ENCODE measurements at places on chromosomes 7 and 10. TPM values are rescaled to one million over a fixed set of nuclear protein-coding genes. Genes with fewer than 3 reads are reported as not detected.

- H3K4me3 ChIP-seq, result no peak overlapping the region
- H3K36me3 ChIP-seq, result no peaks in the 10 kb centered on the region
- DNase-seq, result peak; percentile 7
Measured at GRCh38 chr7:49791088-49791741, 17.8 kb downstream of the VWC2 start.

GRCh38 chr10:133394064-133394663 lies at the start of gene MTG1:
TSS of gene MTG1 (plus strand) at chr10:133394157. CDS start at chr10:133394221, 64 bp downstream.
- peaks cover 20% of the 10 kb centered on the region for H3K36me3 ChIP-seq
- peak within 1 kb of the TSS; percentile 90 for H3K4me3 ChIP-seq
- no peaks in the 10 kb centered on the region for H3K27me3 ChIP-seq
- peak within 1 kb of the TSS; percentile 95 for H3K27ac ChIP-seq
- no peaks in the 10 kb centered on the region for H3K4me1 ChIP-seq

DNA sequence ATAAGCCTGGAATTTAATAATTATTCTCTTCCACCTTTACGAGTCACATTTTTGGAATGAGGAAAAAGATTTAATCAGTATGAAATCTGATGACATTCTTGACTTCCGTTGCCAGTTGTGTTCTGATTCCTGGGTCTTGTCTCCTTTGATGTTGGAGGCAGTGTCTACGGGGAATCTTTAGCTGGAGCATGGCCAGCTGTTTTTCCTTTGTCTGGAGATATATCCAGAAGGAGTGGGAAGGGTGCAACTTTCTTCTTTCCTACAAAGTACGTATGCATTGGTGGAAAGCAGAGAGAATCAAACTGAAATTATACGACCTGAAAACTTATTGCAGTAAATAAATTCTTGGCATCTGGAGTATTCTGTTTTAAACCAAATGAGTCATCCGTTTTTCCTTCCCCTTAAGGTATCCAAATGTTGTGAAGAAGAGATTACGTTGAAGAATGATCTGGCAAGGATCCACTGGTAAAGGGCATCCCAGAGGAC lies 6.9 kb upstream of the GNG11 start:
- no peaks in the 10 kb centered on the region for H3K36me3 ChIP-seq
- H3K27ac ChIP-seq, result peak overlapping the region; percentile 68
- peaks cover 15% of the 10 kb centered on the region for H3K4me1 ChIP-seq
- DNase-seq, result peak; percentile 91

DNA sequence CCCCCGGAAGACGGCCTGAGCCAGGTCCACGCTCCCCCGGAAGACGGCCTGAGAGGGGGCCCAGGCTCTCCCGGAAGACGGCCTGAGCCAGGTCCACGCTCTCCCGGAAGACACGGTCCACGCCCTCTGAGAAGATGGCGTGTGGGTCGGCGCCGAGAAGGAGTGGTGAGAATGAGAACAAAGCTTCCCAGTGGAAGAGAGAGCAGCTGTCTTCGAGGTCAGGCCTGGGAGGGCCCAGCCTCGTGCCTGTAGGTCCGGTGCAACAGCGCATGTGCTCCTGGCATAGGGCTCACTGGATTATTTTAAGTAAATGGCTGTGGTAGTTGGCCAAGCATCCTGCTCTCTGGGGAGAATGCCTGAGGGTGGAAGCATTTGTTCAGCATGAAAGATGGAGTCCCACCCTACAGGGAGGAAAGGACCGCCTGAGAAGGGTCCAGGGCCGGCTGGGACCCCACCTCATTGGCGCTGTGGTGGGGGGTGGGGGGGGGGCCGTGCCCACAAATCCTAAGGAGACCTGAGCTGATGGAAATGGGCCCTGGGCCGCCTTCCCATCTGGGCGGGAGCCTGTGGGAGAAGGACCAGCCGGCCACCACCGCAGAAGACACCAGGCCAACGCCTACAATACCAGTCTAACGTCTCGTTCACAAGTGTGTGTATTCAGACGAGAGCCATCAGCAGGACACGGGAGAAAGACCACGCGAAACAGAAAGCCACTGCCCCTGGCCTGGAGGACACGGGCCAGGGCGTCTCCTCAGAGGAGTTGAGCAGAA lies 210.0 kb downstream of the WDR37 start:
- H3K27ac ChIP-seq, result peak overlapping the region; percentile 13
- no peaks in the 10 kb centered on the region for H3K27me3 ChIP-seq
- no peak overlapping the region for H3K4me3 ChIP-seq
- no peak for DNase-seq

DNA sequence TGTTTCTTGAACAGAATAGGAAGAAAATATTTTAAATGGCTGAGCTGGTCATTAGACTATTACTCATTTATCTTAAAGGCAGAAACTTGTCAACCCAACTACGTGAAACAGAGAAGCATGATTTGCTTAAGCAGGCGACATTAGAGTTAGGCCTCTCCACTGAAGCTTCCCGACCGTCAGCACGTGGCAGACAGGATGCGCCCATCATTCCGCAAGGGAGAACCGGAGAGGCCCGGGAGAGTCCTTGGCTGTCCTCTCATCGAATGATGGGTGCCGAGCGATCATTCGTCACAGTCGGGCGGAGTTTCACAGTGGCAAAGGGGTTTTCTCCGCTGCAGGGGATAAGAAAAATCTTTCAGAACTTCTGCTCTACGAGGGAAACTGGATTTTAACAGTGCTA lies 11.8 kb downstream of the BRI3 start:
- H3K4me3 ChIP-seq, result no peak overlapping the region
- no peaks in the 10 kb centered on the region for H3K27me3 ChIP-seq
- peaks cover 73% of the 10 kb centered on the region for H3K36me3 ChIP-seq
- no peak overlapping the region for H3K27ac ChIP-seq

GRCh38 chr7:18639711-18640110 lies 144.2 kb downstream of the HDAC9 start:
- H3K27me3 ChIP-seq, result no peaks in the 10 kb centered on the region
- H3K36me3 ChIP-seq, result no peaks in the 10 kb centered on the region
- H3K4me1 ChIP-seq, result peaks cover 6% of the 10 kb centered on the region
- no peak for DNase-seq
- H3K4me3 ChIP-seq, result no peak overlapping the region

DNA sequence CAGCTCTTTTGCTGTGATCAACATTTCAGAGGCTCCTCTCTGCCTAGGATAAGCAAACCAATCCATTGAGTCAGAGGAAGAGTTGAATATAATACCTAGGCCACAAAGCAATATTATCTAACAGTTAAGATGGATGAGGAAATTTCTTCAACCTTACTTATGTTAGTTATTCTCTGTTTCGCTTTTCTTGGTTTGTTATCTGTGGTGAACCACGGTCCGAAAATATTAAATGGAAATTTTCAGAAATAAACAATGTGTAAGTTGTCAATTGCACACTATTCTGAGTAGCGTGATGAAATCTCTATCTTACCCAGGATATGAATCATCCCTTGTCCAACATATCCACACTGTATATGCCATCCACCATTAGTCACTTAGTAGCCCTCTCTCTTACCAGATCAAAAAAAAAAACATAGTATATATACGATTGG lies 1.5 kb upstream of the HTR7 start:
- DNase-seq, result peak; percentile 87
- H3K36me3 ChIP-seq, result no peaks in the 10 kb centered on the region
- H3K4me1 ChIP-seq, result peaks cover 13% of the 10 kb centered on the region
- no peak overlapping the region for H3K4me3 ChIP-seq

DNA sequence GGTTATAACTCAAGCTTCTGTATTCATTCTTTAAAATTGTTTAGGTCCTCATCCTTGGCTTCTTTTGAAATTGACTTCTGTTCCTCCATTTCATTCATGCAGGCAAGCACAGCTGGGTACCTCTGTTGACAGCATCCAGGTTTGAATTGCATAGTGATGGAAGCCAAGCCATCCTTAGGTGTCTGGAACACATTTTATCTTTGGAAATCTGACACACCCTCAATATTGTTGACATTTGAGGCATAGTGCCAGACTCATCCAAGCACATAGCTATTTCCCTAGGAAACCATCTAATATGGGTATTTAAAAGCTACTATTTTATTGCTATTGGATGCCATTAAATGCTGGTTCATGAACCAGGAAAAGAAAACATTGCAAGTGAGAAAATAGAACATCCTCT lies 142.1 kb upstream of the PTPRZ1 start:
- no peaks in the 10 kb centered on the region for H3K27me3 ChIP-seq
- no peaks in the 10 kb centered on the region for H3K4me1 ChIP-seq
- no peaks in the 10 kb centered on the region for H3K36me3 ChIP-seq
- peak; percentile 26 for DNase-seq

DNA sequence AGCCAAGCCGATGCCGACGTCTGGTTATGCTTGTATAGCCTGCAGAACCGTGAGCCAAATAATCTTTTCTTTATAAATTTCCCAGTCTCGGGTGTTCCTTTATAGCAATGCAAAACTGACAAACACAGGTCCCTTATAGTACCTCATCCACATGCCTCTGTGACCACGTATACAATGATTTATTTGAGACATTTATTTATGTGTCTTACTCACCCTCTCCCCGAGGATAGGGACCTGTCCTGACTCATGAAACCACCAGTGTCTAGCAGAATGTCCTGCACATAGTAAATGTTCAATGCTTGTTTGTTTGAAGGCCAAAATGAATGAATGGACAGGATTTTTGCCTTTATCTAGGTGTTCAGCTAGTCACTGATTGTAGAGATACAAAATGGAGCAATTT lies 147.9 kb upstream of the FZD8 start:
- H3K4me3 ChIP-seq, result no peak overlapping the region
- no peaks in the 10 kb centered on the region for H3K27me3 ChIP-seq
- DNase-seq, result peak; percentile 50
- no peaks in the 10 kb centered on the region for H3K36me3 ChIP-seq
- H3K27ac ChIP-seq, result peak overlapping the region; percentile 53
- H3K4me1 ChIP-seq, result peaks cover 12% of the 10 kb centered on the region

DNA sequence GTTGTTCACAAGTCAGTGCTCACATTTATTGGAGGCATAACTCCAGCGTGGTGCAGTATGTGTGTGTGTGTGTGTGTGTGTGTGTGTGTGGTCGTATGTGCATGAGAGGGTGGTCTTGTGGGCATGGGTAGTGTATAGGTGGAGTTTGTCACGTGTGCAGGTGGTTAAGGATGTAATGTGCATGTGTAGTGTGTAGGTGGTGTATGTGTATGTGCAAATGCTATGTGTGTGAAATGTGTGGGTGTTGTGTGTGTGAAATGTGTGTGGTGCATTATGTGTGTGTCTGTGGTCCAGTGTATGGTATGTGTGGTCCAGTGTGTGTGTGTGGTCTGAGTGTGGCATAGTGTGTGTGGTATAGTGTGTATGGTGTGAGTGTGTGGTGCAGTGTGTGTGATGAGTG lies 30.3 kb upstream of the PODXL start:
- no peaks in the 10 kb centered on the region for H3K36me3 ChIP-seq
- H3K4me1 ChIP-seq, result no peaks in the 10 kb centered on the region
- H3K4me3 ChIP-seq, result no peak overlapping the region
- DNase-seq, result no peak

DNA sequence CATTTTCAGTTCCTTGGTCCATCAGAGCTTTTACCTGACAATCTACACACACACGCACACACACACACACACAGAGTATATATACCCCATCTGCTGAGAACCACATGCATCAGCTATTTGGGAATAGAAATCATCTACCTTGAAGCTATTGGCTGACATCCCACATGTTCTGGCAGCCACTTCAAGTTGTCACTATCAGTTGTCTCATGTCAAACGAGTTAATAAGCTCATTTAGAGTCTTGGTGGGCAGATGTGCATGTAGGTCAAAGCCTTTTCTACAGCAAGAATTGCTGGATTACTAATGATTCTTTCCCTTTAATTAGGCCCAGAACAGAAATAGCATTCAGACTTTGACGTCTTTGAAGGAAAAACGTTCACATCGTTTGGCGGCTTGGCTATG lies 36.8 kb downstream of the COL28A1 start:
- no peak for DNase-seq
- H3K27ac ChIP-seq, result no peak overlapping the region
- peaks cover 14% of the 10 kb centered on the region for H3K4me1 ChIP-seq
- no peaks in the 10 kb centered on the region for H3K36me3 ChIP-seq

GRCh38 chr7:521221-522070 lies 1.8 kb upstream of the PDGFA start:
- DNase-seq, result no peak
- peak overlapping the region; percentile 31 for H3K27ac ChIP-seq
- no peaks in the 10 kb centered on the region for H3K4me1 ChIP-seq
- H3K4me3 ChIP-seq, result peak overlapping the region; percentile 66

DNA sequence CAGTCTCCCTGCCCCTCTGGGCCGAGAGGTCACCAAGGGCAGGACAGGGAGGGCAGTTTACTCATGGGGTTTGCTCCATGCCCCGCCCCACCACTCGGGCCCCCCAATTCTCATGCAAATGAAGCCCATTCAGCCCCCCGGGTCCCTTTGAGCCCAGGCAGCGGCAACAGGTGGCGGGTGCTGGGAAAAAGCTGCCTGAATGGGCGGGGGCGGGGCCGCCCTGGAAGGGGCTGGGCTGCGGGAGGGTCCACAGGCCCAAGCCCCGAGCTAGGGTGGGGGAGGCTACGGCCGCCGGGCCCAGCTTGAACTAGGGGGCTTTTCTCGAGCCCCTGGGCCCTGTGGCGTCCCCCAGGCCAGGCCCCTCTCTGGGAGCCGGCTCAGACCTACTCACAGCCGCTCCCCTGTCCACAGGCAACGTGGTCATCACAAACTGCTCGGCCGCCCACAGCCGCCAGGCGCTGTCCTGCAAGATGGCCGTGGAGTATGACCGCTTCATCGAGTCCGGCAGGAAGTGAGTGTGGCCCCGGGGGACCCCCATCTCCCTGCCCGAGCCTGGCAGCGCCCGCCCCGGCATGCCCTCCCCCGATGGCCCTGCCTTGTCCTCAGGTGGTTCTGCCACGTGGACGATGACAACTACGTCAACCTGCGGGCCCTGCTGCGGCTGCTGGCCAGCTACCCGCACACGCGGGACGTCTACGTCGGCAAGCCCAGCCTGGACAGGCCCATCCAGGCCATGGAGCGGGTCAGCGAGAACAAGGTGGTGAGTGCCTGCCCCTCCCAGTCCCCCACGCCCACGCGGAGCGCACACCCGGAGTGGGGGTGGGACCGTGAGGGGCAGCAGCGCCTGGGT lies 5.5 kb downstream of the LFNG start:
- H3K27ac ChIP-seq, result no peak overlapping the region
- peaks cover 31% of the 10 kb centered on the region for H3K4me1 ChIP-seq
- H3K4me3 ChIP-seq, result no peak overlapping the region
- H3K27me3 ChIP-seq, result no peaks in the 10 kb centered on the region
- no peak for DNase-seq

- H3K4me1 ChIP-seq, result no peaks in the 10 kb centered on the region
- no peaks in the 10 kb centered on the region for H3K27me3 ChIP-seq
- no peak overlapping the region for H3K27ac ChIP-seq
Measured at GRCh38 chr7:7977774-7978173, 9.2 kb downstream of the GLCCI1 start.

ANKRD30A gene
- total RNA-seq, result not detected

BMPER gene
- not detected for total RNA-seq

PRSS2 gene
- total RNA-seq, result not detected

PDLIM1 gene
- 98.1 TPM for total RNA-seq

TYSND1 gene
- 14.6 TPM for total RNA-seq

CLDN3 gene
- not detected for total RNA-seq

SLC18A3 gene
- total RNA-seq, result not detected

Measured in MCF 10A (cell line).